ENCODE measurements at places on chromosomes 13 and 19.

- no peak for DNase-seq
Observed at GRCh38 chr19:10135551-10136334, 16.0 kb upstream of the EIF3G start.

- no peak for DNase-seq
Observed at GRCh38 chr19:49766930-49767299, at the start of gene AP2A1. Gene AP2A1 (plus strand): TSS chr19:49767001. CDS start chr19:49767134, 133 bp downstream.

DNA sequence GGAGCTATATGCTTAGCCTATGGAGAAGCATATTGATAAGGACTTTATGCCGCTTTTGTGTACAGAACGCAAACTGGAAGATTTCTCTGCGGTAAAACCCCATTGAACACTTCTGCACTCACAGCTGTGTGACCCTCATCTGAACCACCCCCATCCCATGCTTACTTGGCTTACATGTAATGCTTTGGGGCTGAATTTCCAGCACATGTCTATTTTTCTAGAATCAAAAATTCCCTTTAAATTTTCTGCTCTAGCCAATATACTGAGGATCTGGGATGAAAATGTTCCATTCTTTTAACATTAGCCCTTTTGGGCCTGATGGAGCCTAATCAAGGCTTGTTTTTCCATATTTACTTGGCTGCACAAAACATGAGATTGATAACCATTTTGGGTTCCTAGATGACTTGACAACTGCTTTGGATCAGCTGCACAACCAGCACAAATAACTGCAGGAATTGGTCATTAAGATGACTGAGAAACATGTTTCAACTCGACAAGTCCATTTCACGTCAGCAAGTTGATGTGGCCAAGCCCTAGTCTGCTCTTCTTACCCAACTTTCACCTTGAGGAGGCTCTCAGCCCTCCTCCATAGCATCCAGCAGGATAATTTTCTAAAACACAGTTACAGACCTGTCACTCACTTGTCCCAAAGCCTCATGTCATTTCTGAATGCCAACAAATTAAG, 52.4 kb downstream of the TNFSF11 start:
- DNase-seq, result no peak

DNA sequence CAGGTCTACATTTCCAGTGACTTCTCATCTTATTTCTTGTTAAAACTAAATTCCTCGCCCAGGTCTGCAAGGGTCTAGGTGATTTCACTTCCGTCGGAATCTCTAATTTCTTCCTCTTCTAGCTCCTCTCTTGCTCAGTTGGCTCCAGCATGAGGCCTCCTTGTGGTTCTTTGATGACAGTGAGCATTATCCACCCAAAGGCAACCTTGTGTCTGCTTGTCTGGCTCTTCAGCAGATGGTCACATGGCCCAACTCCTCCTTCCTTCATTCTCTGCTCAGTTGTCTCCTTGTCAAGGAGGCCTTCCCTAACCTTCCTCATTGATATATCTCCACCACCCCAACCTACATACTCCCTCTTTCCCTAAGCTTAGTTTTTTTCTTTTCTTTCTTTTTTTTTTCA, 1391.4 kb downstream of the EFNB2 start:
- DNase-seq, result peak; percentile 9

GRCh38 chr13:34347784-34348573, 530.0 kb downstream of the RFC3 start:
- DNase-seq, result no peak

- no peak for DNase-seq
Observed at GRCh38 chr19:41944336-41944735, 14.8 kb downstream of the RABAC1 start.

DNA sequence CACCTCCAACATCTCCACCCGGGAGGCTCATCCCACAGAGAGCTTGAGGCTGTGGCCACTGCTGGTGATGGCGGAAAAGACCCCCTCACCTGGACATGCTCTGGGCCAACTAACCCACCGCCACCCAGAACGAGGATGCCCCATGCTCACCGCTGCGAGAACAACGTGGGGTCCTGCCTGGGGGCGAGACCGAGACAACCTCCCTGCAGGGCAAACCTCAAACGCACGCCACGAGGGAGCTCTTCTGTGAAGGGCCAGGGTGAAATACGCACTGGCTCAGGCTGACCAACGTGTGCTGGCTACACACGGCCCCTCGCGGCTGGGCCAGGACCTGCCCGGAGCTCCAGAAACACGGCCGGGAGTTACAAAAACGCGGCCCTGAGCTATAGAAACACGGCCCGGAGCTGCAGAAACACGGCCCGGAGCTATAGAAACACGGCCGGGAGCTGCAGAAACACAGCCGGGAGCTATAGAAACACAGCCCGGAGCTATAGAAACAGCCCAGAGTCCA, 19.0 kb upstream of the PLPP2 start:
- DNase-seq, result no peak

DNA sequence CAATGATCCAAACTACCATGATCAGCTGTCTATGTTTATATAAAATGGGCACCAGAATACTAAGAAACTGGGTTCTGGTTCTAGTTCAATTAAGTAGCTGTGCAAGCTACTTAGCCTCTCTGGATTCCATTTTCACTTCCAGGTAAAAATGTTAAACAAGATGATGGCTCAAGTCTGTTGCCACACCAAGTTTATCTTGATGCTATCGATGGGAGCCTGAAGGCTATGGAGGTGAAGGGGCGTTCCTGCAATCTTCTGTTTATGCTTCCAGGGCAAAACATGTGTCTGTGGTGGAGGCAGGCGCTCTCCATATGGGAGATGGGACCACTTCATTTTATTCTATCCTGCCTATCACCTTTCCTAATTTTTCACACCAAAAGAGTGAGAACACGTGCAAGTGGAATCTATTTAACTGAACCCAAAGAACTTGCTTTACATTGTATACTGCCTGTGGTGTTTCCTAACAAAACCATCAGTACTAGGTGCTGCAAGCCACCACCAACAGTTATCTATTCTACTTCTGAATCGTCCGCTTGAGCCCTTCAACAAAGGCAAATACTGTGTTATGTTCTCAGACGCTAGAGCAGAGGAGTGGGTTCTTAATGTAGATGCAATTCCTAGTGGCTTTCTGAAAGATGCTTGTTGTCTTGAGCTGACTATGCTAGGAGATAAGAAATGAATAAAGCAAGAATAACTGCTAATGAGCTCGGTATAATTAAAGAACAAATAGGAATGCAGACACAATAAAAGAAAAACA, 70.9 kb downstream of the DOCK9 start:
- DNase-seq, result no peak

DNA sequence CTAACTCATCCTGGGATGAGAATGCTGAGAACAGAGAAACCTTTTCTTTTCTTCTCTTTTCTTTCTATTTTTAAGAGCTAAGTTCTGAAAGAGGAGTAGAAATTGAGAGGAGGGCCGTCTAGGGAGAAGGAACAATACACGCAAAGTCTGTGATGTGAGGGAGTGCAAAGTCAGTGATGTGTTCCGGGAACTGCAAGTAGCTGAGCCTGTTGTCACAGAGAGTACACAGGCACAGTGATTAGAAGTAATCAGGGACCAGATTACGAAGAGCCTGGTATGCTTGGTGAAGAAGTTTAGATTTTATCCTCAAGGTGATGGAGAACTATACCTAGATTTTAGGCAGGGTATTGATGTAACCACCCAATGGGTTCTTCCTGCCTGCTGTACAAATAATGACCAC, 32.0 kb upstream of the CXCL17 start:
- no peak for DNase-seq

- DNase-seq, result no peak
Observed at GRCh38 chr13:19268331-19268730, 86.7 kb upstream of the TUBA3C start.

GRCh38 chr19:996051-996838, 4.0 kb upstream of the GRIN3B start:
- DNase-seq, result peak; percentile 51

DNA sequence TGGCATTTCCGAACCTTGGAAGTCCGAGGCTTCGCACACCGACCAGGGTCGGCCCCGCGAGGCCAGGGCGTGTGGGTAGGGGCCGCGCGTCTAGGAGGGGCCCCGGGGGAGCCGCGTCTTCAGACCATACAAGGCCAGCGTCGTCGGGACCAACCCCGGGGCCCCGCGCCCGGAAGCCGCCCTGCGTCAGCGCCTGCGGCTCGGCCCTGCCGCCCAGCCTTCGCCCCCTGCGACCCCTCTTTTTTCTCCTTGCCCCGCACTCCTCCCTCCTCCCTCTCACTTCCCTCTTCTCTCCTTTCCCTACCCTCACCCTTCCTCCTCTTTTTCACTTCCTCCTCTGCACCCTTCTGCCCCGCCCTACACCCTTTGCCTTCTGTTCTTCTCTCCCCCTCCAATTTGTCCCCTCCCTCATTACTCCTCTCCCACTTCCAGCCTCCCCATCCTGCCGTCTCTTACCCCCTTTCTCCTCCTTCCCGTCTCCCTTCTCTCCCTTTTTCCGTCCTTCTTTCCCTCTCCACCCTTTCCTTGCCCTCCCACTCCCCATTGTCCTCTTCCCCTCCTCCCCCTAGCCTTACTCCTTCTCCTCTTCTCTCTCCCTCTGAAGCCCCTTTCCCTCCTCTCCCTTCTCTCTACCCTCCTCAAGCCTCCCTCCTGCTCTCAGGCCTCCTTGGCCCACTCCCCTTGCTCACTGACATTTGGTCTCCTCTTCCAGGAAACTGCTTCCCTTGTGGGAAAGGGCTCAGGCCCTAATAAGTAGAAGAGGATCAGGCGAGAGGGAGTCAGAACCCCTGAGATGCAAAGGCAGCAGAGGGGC, 2.2 kb upstream of the PLEKHG2 start:
- DNase-seq, result peak; percentile 83

- DNase-seq, result no peak
Observed at GRCh38 chr13:110284779-110285484, 22.0 kb downstream of the COL4A1 start.

DNA sequence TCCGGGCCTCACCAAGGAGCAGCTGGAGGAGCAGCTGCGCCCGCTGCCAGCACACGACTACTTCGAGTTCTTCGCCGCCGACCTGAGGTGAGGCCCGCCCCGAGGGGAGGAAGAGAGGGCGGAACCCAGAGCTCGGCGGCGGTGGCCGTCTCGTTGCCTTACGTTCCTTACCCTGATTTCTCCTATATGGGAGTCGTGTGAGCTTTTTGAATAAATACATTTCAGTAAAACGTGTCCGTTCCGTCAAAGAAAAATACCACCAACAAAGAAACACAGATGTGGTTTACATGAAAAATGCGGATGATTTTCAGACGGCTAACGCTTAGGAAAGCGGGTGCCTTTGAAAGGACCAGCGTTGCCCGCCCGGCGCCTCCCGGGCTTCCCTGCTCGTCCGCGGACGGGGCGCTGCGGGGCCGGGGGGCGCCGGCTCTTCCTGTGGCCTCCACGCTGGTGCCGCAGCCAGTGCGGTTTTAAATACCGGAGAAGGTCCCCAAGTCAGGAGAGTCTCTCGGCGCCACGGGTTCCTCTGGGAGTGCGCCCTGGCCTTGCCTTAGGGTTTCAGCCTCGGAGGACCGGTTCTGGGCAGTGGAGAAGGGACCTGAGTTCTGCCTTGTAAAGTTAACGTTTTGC, 755 bp downstream of the UPF3A start:
- DNase-seq, result peak; percentile 87

DNA sequence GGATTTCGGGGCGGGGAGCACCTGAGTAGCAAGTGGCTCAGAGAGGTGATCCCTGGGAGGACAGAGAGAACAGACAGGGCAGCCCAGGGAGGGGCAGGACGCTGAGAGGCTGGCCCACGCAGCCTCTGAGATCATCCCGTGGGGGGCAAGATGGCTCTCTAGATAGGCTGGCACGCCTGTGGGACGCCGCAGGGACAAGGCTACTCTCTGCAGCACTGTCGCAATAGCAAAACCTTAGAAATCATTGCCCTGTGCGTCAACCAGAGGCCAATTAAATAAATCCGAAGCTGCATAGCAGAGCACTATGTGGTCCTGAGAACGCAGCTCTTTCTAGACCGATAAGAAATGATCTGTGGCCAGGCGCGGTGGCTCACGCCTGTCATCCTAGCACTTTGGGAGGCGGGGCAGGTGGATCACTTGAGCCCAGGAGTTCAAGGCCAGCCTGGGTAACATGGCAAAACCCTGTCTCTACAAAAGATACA, 5.1 kb downstream of the PEX11G start:
- DNase-seq, result no peak

GRCh38 chr13:23497191-23497590, 63.7 kb upstream of the SACS start:
- no peak for DNase-seq

DNA sequence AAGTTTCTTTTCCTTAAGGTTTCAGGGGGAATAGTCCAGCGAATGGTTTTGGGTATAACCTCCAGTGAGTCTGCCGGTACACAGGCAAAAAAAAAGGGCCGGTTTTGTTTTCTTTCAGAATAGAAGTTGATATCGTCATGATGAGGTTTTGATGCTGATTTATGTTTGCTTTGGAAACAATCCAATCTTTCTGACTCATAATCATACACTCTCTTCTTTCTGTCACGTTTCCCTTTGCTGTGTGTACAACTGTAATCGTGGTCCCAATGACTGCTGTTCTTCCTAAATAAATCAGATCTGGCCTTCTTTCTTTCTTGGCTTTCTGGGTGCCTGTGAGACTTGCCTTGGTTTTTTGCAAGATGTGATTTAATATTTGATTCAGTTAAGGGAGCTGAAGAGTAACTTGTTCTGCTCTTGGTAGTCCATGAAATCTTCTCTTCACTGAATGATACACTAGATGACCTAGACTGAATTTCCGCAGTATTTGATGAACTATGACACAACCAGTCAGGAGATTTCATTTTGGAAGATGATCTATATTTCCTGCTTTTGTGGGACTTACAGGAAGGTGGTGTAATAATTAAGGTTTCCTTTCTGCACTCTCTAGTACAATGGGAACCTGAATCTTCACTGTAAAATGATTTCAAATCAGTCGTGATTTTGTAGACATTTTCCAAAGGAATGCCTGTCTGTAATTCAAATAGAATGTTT, 34.9 kb upstream of the METTL21C start:
- DNase-seq, result peak; percentile 12

GRCh38 chr19:52397310-52398080, at the start of gene ZNF528:
Gene ZNF528 (plus strand): TSS chr19:52397849. CDS start chr19:52402014, 4,165 bp downstream.
- no peak for DNase-seq

- DNase-seq, result no peak
Observed at GRCh38 chr13:85313761-85314503, 485.3 kb downstream of the SLITRK6 start.

- DNase-seq, result peak; percentile 97
Observed at GRCh38 chr13:49627831-49628652, at the start of gene ARL11. Gene ARL11 (plus strand): TSS chr13:49628507. CDS start chr13:49630448, 1,941 bp downstream.

- peak; percentile 90 for DNase-seq
Observed at GRCh38 chr13:113208421-113209335, at the start of gene PCID2. Gene PCID2 (minus strand): TSS chr13:113208669. CDS start chr13:113208634, 35 bp downstream.

GRCh38 chr19:13043285-13043684, 48.0 kb downstream of the NFIX start:
- DNase-seq, result no peak

GRCh38 chr13:50323440-50324065, 308.3 kb downstream of the KCNRG start:
- no peak for DNase-seq

- peak; percentile 83 for DNase-seq
Observed at GRCh38 chr19:9586764-9587163, 2.5 kb upstream of the ZNF121 start.

Measured in KBM-7 (cell line).